ENCODE measurements at places on chromosomes 6 and 20. TPM values are rescaled to one million over a fixed set of nuclear protein-coding genes. Genes with fewer than 3 reads are reported as not detected.

Gene PAK5
- polyA plus RNA-seq = 0.57 TPM

Gene SAMD5
- polyA plus RNA-seq = 0.09 TPM

Gene PEDS1
- polyA plus RNA-seq = 34.5 TPM

Gene TFAP2D
- not detected for polyA plus RNA-seq

Data from GM23338 (cell line).